ENCODE measurements at places on chromosomes 13 and 19.
A peak's percentile ranks its signal among the peaks of the same experiment; 100 is the strongest.

DNA sequence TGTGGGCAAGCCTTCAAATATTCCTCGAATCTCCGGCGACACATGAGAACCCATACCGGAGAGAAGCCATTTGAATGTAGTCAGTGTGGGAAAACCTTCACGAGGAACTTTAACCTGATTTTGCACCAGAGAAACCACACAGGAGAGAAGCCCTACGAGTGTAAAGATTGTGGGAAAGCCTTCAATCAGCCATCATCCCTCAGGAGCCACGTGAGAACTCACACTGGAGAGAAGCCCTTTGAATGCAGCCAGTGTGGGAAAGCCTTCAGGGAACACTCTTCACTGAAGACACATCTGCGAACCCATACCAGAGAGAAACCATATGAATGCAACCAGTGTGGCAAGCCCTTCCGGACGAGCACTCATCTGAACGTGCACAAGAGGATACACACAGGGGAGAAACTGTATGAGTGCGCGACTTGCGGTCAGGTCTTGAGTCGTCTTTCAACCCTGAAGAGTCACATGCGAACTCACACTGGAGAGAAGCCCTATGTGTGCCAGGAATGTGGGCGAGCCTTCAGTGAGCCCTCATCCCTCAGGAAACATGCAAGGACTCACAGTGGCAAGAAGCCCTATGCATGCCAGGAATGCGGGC lies 28.8 kb downstream of the ZNF333 start:
- no peak for DNase-seq

GRCh38 chr19:2332341-2333026 lies 4.0 kb downstream of the SPPL2B start:
- DNase-seq, result peak; percentile 95

DNA sequence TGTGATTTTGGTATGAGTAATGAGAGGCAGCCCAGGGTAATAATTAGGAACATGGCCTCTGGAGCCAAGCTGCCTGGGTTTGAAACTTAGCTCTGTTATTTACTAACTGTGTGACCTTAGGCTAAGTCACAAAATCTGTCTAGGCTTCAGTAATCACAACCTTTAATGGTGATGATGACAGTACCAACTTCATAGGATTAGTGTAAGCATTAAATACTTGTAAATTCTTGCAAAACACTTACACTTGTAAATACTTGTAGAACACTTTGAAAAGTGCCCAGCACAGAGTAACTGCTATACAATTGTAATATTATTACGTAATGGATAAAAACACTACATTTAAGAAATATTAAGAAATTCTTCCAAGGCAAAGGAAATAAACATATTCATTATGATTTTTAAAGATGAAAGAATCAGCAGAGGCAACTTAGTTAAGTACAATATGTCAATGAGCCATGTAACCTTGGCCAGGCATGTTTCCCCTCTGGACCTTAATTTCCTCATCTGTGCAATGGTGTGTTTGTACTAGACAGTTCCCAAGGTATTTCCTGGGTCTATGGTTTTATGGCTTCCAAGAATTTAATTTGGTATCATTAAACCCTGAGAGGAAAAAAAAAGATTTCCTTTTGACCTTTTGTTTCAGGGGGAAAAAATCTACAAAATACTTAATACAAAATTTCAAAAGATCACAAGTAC lies 628.5 kb upstream of the KLHL1 start:
- DNase-seq, result no peak

DNA sequence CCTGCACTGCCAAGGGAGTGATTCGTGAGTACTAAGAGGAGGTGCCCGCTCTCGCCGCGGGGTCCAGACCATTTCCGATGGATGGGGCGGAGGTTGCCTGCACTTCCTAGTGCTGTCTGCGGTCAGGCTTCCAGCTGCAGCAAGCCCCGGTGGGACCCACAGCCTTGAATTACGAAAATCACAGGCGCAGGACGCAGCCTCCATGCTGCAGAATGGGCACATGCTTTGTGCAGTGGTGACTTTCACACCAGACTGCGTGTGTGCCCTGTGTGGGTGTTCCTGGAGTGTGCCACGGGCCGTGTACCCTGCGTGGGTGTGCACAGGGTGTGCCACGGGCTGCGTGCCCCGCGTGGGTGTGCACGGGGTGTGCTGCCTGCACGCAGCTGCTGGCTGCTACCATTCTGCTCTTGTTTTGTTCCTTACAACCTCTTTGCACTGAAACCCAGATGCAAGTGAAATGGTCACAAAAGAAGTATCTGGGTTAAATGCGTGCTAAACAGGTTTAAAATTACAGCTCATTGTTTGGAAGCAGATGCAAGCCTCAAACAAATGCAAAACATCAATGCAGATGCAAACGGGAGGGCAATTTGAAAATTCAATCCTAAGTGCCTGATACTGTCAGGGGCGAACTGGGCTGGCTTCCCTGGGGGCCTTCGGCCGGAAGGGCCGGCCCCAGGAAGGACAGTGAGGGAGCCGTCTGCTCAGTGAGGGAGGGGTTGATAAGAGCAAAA lies 221.2 kb upstream of the SOX1 start:
- no peak for DNase-seq

DNA sequence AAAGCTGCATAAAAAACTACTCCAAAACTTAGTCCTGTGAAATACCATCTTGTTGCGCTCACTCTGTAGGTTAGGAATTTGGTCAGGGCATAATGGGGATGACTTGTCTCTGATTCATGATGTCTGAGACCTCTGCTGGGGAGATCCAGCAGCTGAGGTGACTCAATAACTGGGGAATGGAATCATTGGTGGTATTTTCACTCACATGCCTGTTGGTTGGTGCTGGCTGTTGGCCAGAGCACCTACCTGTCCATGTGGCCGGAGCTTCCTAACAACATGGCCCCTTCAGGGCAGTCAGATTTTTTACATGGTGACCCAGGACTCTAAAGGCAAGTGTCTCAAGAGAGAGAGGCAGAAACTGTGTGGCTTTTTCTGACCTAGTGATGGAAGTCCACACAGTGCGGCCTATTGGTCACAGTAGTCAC lies 7.4 kb upstream of the ESD start:
- no peak for DNase-seq

DNA sequence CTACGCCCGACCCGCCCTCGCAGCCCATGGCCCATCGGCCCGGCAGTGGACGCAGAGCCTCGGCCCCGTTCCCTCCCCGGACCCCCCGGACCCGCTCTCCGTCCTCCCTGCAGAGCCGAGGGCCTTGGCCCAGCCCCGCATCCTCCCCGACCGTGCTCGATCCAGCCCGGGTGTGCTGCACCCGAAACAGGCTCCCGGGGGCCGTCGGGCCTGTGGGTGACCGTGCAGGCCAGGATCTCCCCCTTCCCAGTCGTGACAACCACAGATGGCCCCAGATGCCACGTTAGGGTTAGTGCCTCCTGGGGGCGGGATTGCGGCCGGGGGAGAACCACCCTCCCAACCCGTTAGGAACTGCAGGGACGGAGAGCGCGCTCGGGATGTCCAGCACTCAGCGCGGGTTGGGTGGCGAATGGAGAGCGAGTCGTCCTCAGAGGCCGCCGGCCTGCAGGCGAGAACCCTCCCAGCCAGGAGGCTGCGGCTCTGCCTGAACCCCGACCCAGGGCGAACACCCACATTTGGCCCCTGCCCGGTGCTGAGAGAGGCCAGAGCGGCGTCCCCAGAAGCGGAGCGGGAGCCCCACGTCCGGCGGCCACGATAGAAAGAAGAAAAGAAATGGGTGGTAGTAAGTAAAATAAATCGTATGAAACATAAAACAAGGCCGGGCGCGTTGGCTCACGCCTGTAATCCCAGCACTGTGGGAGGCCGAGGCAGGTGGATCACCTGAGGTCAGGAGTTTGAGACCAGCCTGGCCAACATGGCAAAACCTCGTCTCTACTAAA lies 6.7 kb upstream of the MADCAM1 start:
- peak; percentile 24 for DNase-seq

DNA sequence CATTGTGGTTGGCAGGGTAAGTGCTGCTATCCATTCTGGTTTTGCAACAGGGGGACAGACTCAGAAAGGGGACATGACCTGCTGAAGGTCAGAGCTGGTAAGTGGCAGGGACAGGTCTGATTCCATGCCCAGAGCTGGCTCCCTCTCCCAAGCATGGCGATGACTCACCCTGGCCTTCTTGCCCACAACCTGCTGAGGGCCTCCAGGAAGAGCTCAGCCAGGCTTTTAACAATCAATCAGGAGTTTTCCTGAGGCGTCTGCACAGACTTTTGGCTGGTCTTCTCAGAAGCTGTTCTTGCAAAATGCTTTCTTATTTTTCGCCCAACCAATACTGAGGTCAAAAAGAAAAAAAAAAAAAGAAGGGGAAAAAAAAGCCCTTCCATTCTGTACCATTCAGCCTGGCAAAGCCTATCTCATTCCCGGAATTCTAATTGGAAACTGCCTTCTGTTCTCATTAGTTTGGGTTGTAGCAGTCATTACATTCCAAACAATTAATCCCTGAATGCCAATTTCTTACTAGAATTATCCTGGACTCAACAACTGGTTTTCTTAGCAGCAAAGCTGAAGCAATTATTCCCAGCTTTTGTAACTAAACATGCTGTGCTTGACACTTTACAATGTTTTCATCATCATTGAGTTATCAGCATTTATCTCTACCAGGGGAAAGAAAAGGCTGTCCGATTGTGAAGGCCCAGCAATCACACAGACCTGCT lies 17.7 kb downstream of the SIAH3 start:
- no peak for DNase-seq

- DNase-seq, result no peak
These were observed 152.4 kb downstream of the LMO7 start for GRCh38 chr13:75788481-75788981.

GRCh38 chr13:48214519-48215121 lies 18.4 kb upstream of the ITM2B start:
- no peak for DNase-seq

- no peak for DNase-seq
These were observed 86.7 kb downstream of the ZAR1L start for GRCh38 chr13:32228330-32229041.

DNA sequence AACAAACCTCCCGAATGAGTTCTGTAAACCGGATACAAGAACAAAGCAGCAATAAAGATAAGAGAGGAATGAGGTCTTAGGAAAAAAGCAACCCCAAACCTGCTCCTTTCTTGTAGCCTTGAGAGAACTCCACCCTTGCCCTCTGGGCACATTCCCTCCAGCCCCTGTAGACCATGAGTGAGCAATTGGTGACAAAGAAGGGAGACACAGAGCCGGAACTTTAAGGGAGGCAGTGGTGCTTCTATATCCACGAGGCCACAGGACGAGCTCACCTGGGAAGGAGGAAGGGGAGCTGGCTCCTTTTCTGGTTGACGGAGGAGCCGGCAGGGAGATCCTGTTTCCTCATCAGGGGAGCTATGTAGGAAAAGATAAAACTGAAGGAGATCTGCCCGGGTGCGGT lies 13.0 kb downstream of the BRME1 start:
- DNase-seq, result no peak

- no peak for DNase-seq
These were observed 6.3 kb downstream of the KCTD12 start for GRCh38 chr13:76879883-76880270.

- no peak for DNase-seq
These were observed 190.8 kb downstream of the MAB21L1 start for GRCh38 chr13:35285677-35286076.

DNA sequence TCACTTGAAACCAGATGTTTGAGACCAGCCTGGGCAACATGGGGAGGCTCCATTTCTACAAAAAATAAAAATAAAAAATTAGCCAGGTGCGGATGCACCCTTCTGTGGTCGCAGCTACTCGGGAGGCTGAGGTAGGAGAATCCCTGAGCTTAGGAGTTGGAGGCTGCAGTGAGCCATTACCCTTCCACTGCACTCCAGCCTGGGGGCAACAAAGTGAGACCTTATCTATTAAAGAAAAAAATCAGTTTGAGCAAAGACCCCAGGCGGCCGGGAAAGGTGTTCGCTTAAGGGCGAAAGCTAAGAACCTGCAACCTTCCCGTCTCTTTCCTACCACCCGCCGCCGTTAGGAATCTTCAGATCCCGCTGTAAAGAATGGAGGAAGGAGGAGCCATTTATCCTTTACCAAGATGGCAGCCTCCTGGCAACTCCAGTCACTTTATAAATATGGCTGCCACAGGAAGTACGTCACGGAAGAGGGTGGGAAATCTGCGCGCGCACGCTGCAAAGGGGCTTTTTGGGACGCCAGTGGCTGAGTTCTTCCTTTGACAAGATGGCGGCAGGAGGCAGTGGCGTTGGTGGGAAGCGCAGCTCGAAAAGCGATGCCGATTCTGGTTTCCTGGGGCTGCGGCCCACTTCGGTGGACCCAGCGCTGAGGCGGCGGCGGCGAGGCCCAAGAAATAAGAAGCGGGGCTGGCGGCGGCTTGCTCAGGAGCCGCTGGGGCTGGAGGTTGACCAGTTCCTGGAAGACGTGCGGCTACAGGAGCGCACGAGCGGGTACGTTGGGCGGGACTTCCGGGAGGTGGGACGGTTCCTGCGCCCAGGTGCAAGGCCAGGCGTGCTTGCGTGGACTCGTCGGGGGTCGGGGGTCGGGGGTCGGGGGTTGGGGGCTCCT lies at the start of gene NOP53:
TSS of gene NOP53 (plus strand) at position 537 of the 892 bp plus-strand sequence. CDS start at position 551, 14 bp downstream.
- peak; percentile 97 for DNase-seq

GRCh38 chr19:58518256-58519086 lies 1.1 kb downstream of the ZBTB45 start:
- peak; percentile 19 for DNase-seq

- DNase-seq, result no peak
These were observed 61.0 kb upstream of the ADGRE5 start for GRCh38 chr19:14320253-14320652.

- DNase-seq, result peak; percentile 33
These were observed 19.2 kb upstream of the ZC3H13 start for GRCh38 chr13:46071590-46072249.

DNA sequence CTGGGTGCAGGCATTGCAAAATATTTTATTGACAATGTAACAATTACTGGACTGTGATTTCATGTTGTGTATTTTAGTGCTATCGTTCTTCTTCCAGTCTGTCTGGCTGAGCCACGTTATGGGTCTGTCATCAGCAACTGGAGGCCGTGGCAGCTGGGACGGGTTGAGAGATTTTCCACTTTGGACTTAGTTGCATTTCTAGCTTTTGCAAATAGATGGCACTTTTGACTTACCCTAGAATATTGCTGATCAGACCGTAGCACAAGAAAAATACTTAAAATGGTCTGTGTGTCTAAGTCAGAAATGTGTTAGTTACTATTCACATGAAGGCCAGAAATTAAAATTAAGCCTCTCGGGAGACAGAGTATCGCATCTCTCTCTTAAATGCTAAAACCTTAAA lies 211.1 kb downstream of the TEX29 start:
- DNase-seq, result no peak

DNA sequence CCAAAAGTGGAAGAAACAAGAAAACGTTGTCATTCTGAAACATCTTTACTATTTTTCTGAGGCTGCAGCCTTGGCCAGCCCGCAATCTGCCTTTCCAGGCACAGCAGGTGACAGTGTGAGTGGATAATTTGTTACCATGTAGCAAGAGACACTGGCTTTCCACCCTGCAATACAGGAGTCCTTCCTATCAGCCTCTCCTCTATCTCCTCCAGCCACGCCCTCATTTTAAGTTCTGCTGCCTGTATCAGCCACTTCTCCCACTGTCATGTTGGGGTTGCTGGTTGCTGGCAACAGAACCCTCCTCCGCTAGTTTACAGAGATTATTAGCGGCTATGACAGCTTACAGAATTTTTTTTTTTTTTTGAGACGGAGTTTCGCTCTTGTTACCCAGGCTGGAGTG lies 7.7 kb upstream of the LGALS7 start:
- no peak for DNase-seq

Data from OCI-LY7 (cell line).